Stimulated activated CD4-positive, alpha-beta T cell treated with anti-CD3 and anti-CD28 coated beads, Interleukin-2, amount 100 ng/mL, for 4 hours (primary cell): ENCODE measurements at places on chromosomes 1 and 21.

GRCh38 chr1:53554592-53555305 is 95.5 kb downstream of the DMRTB1 start:
- no peak for DNase-seq

DNA sequence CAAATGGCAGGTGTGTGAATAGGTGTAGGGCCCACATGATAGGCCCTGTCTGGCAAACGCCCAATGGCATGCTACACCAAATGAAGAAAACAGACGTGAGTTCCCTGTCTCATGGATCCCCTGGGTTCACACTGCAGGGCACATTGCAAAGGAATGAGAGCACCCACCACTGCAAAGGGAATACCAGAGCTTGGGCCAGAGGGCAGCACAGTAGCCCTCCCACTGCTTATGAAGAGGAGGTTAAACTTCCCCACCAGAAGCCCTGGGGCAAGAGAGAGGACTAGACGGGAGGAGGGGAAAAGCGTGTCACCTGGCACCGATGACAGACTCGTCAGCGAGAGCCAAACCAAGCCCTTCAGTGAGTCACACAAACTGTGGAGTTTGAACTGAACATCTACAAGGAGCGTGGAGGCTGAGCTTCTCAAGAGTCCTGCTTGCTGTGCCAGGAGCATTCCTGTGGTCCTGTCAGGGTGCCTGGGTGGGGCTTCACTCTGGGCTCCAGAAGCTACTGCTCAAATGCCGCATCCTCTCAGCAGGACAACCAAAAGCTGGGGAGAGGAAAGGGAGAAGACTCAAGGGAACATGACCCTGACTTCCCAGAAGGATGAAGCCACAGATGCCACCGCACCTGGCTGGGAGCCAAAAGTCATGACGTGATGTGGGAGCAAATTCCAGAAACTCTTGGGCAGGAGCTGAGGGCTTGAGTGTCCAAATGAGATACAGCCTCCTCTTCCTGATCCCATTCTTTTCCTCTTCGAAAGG is 61.1 kb downstream of the TOMM20 start:
- peak; percentile 14 for DNase-seq

DNA sequence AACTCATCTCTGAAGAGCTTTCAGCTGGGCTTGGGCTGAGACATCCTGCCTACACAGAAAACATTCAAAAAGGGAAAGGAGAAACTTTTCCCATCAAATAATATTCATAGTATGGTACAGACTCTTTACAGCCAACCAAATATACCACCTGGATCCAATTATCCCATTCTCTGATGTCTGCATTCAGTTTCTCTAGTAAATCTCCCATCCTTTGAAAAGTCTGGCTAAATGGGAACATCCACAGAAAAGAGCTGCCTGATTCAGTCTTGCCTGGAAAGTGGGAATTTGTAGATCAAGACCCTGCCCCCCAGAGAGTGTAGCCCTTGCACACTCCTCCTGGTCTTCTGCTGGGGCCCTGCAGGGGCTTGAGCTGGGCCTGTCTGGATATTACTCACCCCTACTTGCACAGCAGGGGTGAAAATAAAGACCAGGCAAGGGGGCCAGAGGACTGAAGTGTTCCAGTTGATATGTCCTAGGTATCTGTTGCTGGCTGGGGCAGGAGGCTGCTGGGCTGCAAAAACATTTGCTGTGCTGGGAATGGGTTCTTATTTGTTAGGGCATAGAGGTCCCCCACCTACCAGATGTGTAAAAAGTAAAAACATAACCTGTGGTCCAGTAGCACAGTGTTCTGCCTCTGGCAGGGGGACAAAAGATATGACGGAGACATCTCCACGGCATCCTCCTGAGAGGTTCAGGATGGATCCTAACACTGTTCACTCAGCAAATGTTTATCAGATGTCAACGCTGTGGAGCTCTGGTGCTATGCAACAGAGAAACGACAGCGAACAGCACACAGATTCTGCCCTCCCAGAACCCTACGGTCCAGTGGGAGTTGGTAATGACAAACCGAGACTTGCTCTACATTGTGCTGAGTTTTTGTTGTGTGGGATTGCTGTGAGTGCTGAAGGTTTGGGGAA is 140.3 kb downstream of the PLXNA2 start:
- DNase-seq, result no peak

- DNase-seq, result no peak
Observed at GRCh38 chr1:53986458-53986857, 31.5 kb downstream of the LDLRAD1 start.

GRCh38 chr1:109817881-109818270 is 54.2 kb upstream of the EPS8L3 start:
- DNase-seq, result no peak

GRCh38 chr1:166470014-166470413 is 303.2 kb upstream of the FAM78B start:
- DNase-seq, result no peak

GRCh38 chr1:235892734-235893413 is 26.2 kb upstream of the LYST start:
- DNase-seq, result no peak

DNA sequence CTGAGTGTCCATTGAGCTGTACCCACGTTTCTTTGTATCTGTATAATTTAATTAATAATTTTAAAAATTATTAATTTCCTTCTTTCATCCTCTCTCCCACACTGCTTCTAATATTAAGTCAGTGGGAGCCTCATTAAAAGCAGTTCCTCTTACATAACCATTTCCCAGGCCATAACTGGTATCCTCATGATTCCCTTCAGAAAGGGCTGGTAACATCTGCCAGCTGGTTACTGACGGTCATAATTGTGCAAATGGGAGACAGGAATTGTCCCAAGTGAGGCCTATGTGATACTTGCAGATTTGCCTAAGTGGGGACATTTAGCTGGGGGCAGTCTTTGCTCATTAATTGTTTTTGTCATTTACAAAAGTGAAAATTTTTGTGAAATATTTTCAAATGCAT is 69.0 kb upstream of the SPAG17 start:
- no peak for DNase-seq

DNA sequence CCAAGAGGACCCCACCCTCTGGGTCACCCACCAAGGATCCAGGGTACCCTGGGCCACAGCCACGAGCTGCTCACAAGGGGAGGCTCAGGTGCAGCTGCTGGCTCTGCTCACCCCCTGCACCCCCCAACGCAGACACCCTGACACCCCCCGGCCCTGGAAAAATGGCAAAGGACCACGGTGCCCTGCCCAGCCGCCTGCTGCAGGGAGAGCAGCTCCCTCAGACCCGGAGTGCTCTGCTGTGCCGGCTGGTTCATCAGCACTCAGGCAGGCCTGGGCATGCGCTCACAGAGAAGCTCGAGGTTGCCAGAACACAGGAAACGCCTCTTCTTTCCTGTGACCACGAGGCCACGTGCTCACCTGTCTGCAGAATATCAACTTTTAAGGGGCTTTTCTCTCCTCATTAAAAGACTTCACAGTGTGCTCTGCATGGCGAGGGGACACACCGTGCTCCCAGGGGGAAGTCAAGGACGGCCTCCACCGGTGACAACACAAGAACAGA is 4.3 kb upstream of the C1QTNF12 start:
- DNase-seq, result peak; percentile 67

DNA sequence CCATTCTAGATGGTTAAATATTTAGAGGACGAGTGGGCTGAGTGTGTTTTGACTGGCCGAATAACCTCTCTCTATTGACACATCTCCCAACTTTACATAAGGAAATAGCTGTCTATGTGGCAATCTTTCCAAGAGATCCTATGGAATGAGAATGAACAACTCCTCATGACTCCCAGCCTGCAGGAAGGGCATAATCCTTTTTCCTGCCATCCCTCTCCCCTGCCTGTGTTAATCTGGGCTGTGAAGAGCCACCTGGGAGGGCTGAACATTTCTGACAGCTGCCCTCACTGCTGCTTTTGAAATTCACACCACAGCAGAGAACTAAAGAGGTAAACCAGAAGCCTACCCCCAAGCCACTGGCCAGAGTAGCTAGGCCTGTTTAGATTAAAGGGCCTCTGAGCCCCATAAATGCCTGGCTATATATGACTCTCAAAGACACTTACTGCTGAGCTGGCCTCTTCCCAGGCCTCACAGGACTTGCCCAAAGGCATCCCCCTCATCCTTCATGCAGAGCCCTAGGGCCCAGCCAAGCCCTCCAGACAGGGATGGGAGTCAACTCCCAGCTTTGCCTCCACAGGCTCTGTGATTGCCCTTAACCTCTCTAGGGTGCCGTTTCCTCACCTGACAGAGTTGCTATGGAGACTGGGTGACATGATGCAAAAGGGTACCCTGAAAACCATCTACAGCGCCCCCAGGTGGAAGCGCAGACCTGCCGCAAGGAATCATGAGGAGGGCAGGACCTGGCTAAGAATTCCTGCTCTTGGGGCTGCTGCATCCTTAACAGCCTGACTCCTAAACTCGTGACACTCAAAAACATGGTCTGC is 42.0 kb upstream of the LDLRAP1 start:
- DNase-seq, result no peak

DNA sequence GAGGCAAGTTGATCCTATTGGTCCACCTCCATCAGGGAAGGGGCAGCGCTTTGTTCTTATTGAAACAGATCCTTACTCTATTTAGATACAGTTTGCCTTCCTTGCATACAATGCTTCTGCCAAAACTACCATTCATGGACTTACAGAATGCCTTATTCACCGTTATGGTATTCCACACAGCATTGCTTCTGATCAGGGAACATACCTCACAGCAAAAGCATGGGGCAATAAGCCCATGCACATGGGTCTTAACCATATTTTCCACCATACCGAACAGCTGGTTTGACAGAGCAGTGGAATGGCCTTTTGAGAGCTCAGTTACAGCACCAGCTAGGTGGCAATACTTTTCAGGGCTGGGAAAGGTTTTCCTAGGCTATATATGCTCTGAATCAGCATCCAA is 544.8 kb upstream of the ADGRL4 start:
- no peak for DNase-seq

- DNase-seq, result no peak
Observed at GRCh38 chr1:19892628-19893168, 10.5 kb downstream of the OTUD3 start.
